ENCODE measurements at places on chromosomes 11 and 22.

GRCh38 chr22:29345932-29346331, 30.4 kb upstream of the RASL10A start:
- no peaks in the 10 kb centered on the region for H3K4me1 ChIP-seq
- no peaks in the 10 kb centered on the region for H3K27me3 ChIP-seq
- no peak overlapping the region for H3K27ac ChIP-seq
- ATAC-seq, result no peak
- peaks cover 93% of the 10 kb centered on the region for H3K36me3 ChIP-seq

DNA sequence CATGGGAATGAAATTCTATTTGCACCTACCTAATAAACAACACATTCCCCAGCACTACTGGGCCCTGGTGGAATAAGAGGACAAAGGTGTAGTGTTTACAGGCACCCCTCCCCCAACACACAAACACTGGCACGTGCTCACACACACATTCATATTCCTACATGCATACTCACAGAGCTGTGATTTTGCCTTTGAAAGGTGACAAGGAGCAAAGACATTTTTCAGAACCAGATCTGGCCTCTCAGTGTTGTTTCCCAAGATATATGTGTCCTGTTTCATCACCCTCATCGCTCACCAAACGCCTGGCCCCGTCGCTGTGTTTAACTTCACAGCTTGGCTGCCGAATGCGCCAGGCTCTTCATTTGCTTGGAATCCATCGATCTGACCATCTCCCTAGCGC, 292.6 kb downstream of the NTM start:
- no peak overlapping the region for H3K4me3 ChIP-seq
- no peaks in the 10 kb centered on the region for H3K4me1 ChIP-seq
- no peaks in the 10 kb centered on the region for H3K36me3 ChIP-seq
- ATAC-seq, result no peak
- H3K27me3 ChIP-seq, result peaks cover 18% of the 10 kb centered on the region

- no peaks in the 10 kb centered on the region for H3K36me3 ChIP-seq
- H3K27me3 ChIP-seq, result peaks cover 22% of the 10 kb centered on the region
- ATAC-seq, result no peak
- no peaks in the 10 kb centered on the region for H3K4me1 ChIP-seq
- no peak overlapping the region for H3K4me3 ChIP-seq
These were observed 194.8 kb upstream of the BLID start for GRCh38 chr11:122310766-122311165.

- H3K4me1 ChIP-seq, result peaks cover 5% of the 10 kb centered on the region
- no peaks in the 10 kb centered on the region for H3K36me3 ChIP-seq
- no peak for ATAC-seq
- H3K27ac ChIP-seq, result no peak overlapping the region
These were observed 44.8 kb upstream of the ANO3 start for GRCh38 chr11:26287067-26287518.

- H3K4me1 ChIP-seq, result peaks cover 9% of the 10 kb centered on the region
- peak overlapping the region; percentile 82 for H3K27ac ChIP-seq
These were observed 130.2 kb downstream of the CEP164 start for GRCh38 chr11:117457835-117458234.
